ENCODE measurements at places on chromosomes 3 and 15. TPM values are rescaled to one million over a fixed set of nuclear protein-coding genes. Genes with fewer than 3 reads are reported as not detected.

Gene MORC1
- not detected for total RNA-seq

Gene CPLX3
- 0.14 TPM for total RNA-seq

Gene DTX3L
- 51.4 TPM for total RNA-seq

GRCh38 chr15:74376825-74377581 lies 9.6 kb upstream of the CYP11A1 start:
- DNase-seq, result no peak

DNA sequence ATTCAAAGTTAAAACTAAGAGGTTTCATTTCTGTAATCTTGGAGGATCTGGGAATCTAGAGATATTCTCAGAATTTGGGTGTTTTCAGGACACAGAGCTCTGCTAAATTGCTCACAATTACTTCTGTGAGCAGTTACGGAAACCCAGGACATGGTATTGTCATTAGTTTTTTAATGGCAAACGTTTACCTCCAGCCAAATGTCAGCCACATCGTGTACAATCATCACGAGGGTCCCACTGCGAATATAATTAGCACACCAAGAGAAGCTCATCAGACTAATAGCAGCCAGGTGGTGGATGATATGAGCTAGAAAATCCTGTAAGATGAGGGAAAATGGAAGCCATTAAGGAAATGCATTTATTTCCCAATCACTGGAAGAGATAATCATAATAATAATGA lies 56.0 kb downstream of the CERS3 start:
- no peak for DNase-seq

DNA sequence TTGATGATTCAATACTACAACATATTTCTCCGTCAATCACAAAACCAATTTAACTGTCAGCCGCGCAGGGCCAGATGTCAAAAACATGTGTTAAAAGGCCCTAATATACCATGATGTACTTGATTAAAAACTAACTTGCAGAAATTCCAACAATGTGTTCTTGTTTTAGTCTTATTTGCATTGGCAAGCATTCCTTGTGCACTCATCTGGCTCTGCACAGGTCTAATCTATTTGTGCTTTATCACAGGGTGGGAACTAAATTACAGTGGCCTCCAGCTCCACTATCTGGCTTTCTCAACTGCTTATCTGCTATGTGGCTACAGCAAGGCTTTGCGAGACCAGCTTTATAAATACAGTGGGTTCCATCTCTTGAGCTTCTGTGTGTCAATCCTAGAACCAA lies 455.5 kb downstream of the ERC2 start:
- DNase-seq, result no peak

DNA sequence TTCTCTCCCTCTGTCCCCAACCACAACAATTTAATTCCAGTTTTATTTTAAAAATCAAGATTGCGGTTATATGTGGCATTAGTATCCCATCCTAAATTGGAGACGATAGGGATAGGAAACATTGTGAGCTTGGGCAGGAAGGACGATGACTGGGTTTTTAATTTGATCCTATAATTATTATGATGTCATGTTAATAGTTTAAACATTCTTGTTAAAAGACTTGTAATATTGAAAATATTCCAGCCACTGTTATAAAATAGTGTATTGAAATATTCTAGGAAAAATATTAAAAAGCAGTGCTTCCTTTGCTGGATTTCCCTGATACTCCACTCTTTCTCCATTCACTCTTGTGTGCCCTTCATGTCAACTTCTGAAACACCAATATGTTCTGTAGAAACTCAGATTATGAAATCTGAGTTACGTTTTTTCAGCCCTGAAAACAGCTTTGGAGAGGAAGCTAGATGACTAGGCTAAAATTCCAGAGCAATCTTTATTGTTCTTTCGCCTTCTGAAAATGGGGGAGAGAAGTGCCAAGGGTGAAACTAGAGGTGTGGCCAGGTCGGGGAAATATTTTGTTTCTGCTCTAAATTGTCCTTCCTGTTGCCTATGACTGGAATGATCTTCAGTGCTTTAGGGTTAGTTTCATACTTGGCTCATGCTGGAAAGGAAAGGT lies 46.1 kb upstream of the MAP3K13 start:
- DNase-seq, result no peak
